ENCODE measurements at places on chromosomes 1 and 21. TPM values are rescaled to one million over a fixed set of nuclear protein-coding genes. Genes with fewer than 3 reads are reported as not detected.

- no peak overlapping the region for H3K27ac ChIP-seq
- DNase-seq: no peak
- H3K27me3 ChIP-seq: no peaks in the 10 kb centered on the region
- no peaks in the 10 kb centered on the region for H3K4me1 ChIP-seq
- H3K4me3 ChIP-seq: no peak overlapping the region
- no peaks in the 10 kb centered on the region for H3K36me3 ChIP-seq
These were observed 1126.9 kb downstream of the KCNT2 start for GRCh38 chr1:195481293-195481692.

RIPPLY3 gene
- not detected for total RNA-seq

GRCh38 chr1:230778916-230779590 is 31.9 kb downstream of the CAPN9 start:
- no peak overlapping the region for H3K27ac ChIP-seq
- no peaks in the 10 kb centered on the region for H3K4me1 ChIP-seq
- peaks cover 16% of the 10 kb centered on the region for H3K27me3 ChIP-seq
- H3K36me3 ChIP-seq: no peaks in the 10 kb centered on the region

- no peak overlapping the region for H3K27ac ChIP-seq
- H3K4me3 ChIP-seq: no peak overlapping the region
- DNase-seq: no peak
- H3K27me3 ChIP-seq: no peaks in the 10 kb centered on the region
- no peaks in the 10 kb centered on the region for H3K36me3 ChIP-seq
These were observed 76.4 kb upstream of the PRMT6 start for GRCh38 chr1:106980121-106980520.

- H3K36me3 ChIP-seq: no peaks in the 10 kb centered on the region
- H3K27ac ChIP-seq: no peak overlapping the region
- peaks cover 19% of the 10 kb centered on the region for H3K4me1 ChIP-seq
- no peak for DNase-seq
- no peak overlapping the region for H3K4me3 ChIP-seq
- H3K27me3 ChIP-seq: no peaks in the 10 kb centered on the region
These were observed 173.5 kb upstream of the LMO4 start for GRCh38 chr1:87155170-87155569.

DNA sequence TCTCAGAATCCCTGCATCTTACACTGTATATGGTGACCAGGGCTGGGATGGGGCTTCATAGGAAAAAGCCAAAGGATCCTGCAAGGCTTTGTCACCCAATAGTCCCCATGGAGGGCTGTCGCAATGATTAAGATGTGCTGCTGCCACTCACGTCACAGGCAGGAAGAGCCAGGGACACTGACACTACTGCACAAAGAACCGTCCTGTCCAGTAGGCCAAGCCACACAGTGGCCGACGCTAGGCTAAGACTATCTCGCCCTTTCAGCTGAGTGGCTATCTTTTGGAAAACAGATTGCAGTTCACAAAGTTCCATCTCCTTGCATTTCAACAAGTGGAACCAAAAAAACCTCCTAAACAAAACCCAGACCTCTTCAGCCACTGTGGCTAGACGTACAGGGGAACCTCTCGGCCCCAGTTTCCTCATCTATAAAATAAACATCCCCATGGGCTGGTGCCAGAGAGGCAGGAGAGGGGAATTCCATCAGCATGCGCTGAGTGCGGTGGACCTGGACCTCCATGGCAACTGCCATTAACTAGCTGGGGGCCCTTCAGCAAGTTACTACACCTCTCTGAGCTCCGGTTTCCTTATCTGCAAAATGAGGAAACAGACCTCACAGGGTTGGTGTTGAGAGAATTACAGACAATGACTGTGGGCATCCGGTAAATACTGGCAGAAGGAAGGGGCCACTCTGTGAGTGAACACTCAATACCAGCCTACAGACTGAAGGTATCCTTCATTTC is 8.7 kb downstream of the CAPZB start:
- H3K4me3 ChIP-seq: peak overlapping the region; percentile 4
- H3K27ac ChIP-seq: peak overlapping the region; percentile 36
- no peaks in the 10 kb centered on the region for H3K27me3 ChIP-seq

DNA sequence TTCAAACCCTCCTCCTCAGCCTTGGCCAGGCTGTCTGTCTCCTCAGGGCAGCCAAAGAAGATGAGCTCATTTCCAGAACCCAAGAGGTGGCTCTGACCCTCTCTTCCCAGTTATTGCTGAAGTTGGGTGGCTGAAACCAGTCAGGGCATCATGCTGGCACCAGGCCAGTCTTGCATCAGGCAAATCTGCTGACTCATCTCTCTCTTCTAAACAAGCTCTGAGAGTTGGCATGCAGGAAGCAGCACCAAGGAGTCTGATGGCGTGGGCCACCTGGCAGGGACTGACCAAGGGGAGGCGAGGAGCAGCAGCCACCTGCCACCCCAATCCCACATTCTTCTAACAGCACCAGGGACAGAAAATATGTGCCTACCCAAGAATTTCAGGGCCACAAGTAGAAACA is 104.8 kb upstream of the ATP1A1 start:
- H3K27ac ChIP-seq: peak overlapping the region; percentile 23
- no peaks in the 10 kb centered on the region for H3K36me3 ChIP-seq
- H3K4me1 ChIP-seq: peaks cover 33% of the 10 kb centered on the region
- no peak for DNase-seq
- H3K27me3 ChIP-seq: no peaks in the 10 kb centered on the region

- H3K27ac ChIP-seq: no peak overlapping the region
- no peaks in the 10 kb centered on the region for H3K36me3 ChIP-seq
- H3K4me1 ChIP-seq: no peaks in the 10 kb centered on the region
- DNase-seq: no peak
- H3K4me3 ChIP-seq: no peak overlapping the region
- no peaks in the 10 kb centered on the region for H3K27me3 ChIP-seq
These were observed 12.4 kb downstream of the NEXN start for GRCh38 chr1:77900687-77901293.

DNA sequence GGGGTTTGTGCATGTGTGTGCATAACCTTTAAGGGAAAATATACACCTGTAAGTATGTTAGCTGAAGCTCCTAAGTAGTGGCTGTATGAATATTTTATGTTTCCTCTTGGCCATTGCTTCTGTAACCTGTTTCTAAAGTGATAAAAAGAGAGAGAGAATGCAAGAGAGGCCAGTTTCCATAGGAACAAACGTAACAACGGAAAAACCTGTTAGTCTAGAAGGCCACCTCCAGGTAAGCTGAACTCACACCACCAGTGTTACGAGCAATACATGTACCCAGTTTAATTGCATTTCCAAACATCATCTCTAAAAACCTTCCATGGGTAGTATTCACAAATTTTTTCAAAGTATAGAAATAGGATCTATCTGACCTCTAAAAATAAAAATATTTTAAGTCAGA is 63.1 kb downstream of the PLPPR4 start:
- no peak overlapping the region for H3K27ac ChIP-seq
- H3K27me3 ChIP-seq: no peaks in the 10 kb centered on the region
- no peak overlapping the region for H3K4me3 ChIP-seq

DNA sequence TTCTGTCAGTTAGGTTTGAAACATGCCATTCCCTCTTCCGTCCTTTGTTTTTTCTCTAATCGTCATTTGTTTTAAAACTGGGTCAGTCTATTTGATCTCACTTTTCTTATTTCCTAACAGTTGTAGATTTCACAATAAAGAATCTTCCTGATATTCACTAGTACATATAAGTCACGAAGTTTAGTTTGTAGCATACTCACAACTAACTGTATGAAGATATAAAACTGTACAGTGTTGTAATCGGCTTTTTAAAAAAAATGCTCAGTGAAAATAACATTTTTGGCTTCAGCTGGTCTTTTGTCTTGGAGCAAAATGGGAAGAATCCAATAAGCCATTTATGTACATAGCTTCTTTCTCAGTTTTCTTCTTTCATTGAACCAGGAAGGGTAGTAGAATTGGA is 78.3 kb downstream of the NCAM2 start:
- DNase-seq: no peak
- no peak overlapping the region for H3K27ac ChIP-seq
- no peaks in the 10 kb centered on the region for H3K4me1 ChIP-seq
- no peaks in the 10 kb centered on the region for H3K36me3 ChIP-seq

DNA sequence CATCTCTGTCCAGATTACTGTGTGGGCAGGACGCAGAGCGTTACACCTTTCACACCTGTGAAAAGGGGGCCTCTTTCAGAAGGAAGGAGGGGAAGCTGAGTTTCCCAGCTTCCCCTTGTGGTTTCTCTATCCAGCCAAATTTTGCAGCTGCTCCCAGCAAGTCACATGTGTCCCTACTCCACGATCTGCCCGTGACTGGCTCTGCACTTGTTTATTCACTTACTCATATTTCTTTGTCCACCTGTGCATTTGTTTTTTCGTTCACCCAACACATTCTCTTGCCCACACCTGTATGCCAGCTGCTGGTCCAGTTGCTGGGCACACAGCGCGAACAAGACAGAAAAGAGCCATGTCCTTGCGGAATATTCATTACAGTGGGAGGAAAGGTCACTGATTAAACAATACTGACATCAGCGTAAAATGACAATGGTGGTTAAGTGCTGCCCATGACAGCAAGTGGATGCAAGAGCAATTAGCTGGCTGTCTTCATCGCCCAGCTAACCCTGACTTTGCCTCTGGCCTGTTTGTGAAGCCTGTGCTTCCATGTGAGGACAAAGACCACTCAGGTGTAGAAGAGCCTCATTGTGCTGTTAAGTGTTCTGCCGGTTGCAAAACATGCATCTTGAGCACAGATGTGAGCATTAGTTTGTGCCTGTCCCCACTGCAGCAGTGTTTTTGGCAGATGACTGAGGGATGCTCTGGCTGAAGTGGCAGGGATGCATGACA is 28.6 kb upstream of the NEK2 start:
- no peak overlapping the region for H3K4me3 ChIP-seq
- no peak for DNase-seq
- no peaks in the 10 kb centered on the region for H3K36me3 ChIP-seq
- peaks cover 14% of the 10 kb centered on the region for H3K4me1 ChIP-seq

DNA sequence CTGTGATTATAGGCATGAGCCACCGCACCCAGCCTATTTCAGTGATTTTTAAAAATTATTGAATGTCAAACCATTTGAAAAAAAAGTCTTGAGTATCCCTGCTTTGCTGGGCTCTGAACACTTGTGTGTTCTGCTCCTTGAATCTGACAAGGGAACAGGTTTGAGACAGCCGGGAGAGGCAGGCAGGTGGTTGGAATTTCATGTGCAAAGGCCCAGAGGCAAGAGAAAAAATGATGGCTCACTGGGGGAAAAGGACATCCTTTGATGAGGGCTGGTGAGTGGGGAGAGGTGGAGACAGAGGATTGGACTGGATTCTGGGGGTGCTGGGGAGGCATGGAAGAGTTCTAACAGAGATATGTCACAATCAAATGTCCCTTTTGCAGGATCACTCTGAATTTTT is 13.1 kb upstream of the WASF2 start:
- peaks cover 26% of the 10 kb centered on the region for H3K4me1 ChIP-seq
- no peak overlapping the region for H3K27ac ChIP-seq
- H3K4me3 ChIP-seq: no peak overlapping the region

DNA sequence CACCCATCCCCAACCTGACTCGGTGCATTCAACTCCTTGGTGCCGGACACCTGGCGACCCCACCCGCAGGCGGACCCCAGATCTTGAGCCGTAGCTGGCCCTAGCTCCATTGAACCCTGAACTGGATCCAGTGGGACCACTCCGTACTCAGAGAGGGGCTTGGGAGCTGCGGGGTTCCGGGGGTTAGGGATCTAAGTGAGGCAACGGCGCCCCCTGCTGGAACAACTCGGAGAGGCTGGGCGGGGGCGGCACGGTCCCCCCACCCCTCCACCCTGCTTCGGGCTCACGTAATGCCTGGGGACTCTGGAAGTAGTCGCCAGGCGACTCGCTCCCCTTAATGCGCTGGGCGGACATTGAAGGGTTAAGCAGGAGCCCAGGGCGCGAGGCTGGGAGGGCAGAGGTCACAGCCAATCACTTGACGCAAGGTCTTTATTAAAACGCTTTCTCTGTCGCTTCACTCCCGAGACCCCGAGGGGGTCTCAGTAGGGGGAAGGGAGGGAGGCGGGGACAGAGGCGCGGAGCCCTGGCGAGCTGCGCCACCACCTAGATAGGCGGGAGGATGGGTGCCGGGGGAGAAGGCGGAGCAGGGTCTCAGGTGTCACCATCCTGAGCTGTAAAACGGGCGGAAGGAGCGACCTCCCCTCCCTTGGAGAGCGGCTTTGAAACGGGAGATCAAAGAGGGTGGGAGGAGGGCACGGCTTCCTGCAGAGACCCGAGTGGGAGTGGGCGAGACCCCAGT is 704 bp upstream of the CRABP2 start:
- no peaks in the 10 kb centered on the region for H3K36me3 ChIP-seq
- peak overlapping the region; percentile 55 for H3K4me3 ChIP-seq
- peak; percentile 89 for DNase-seq
- H3K4me1 ChIP-seq: peaks cover 82% of the 10 kb centered on the region
- peak overlapping the region; percentile 80 for H3K27ac ChIP-seq

DNA sequence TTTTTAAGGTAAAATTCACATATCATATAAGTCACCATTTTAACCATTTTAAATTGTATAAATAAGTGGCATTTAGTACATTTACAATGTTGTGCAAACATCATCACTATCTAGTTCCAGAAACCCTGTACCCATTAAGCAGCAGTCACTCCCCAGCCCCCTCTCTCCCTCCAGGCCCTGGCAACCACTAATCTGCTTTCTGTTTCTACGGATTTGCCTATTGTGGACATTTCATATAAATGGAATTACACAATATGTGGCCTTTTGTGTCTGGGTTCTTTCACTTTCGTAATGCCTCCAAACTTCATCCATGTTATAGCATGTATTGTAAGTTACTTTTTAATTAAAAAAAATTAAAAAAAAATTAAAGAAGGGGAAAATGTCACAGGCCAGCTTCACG is 58.0 kb upstream of the RAB3GAP2 start:
- no peak overlapping the region for H3K4me3 ChIP-seq
- H3K27ac ChIP-seq: no peak overlapping the region
- no peak for DNase-seq
- H3K4me1 ChIP-seq: no peaks in the 10 kb centered on the region

- no peak overlapping the region for H3K4me3 ChIP-seq
- no peaks in the 10 kb centered on the region for H3K36me3 ChIP-seq
- peak; percentile 32 for DNase-seq
- no peaks in the 10 kb centered on the region for H3K27me3 ChIP-seq
These were observed 6.7 kb upstream of the MAN1C1 start for GRCh38 chr1:25609921-25610320.

- H3K4me3 ChIP-seq: peak overlapping the region; percentile 99
- peaks cover 21% of the 10 kb centered on the region for H3K4me1 ChIP-seq
- H3K27ac ChIP-seq: peak overlapping the region; percentile 99
- peak; percentile 72 for DNase-seq
- H3K27me3 ChIP-seq: no peaks in the 10 kb centered on the region
- H3K36me3 ChIP-seq: no peaks in the 10 kb centered on the region
These were observed 539 bp downstream of the ANP32E start for GRCh38 chr1:150235294-150235851.

UMODL1 gene
- 0.15 TPM for total RNA-seq

GRCh38 chr1:45945426-45945825 is 142.0 kb downstream of the MAST2 start:
- no peak for DNase-seq
- H3K27me3 ChIP-seq: no peaks in the 10 kb centered on the region
- peaks cover 3% of the 10 kb centered on the region for H3K4me1 ChIP-seq
- no peak overlapping the region for H3K4me3 ChIP-seq
- no peak overlapping the region for H3K27ac ChIP-seq

PDPN gene
- total RNA-seq: 46.6 TPM

- H3K27me3 ChIP-seq: no peaks in the 10 kb centered on the region
- no peaks in the 10 kb centered on the region for H3K36me3 ChIP-seq
- peak overlapping the region; percentile 61 for H3K27ac ChIP-seq
- no peak overlapping the region for H3K4me3 ChIP-seq
- no peak for DNase-seq
- peaks cover 40% of the 10 kb centered on the region for H3K4me1 ChIP-seq
These were observed 88.3 kb upstream of the ARHGAP29 start for GRCh38 chr1:94325377-94326302.

INSRR gene
- not detected for total RNA-seq

LCE6A gene
- 45.5 TPM for total RNA-seq

Data from suprapubic skin (tissue), 4 donors.